CD4-positive, alpha-beta T cell (primary cell): ENCODE measurements at places on chromosomes 2 and 18.

- DNase-seq = no peak
Measured at GRCh38 chr2:105849431-105850179, 104.9 kb downstream of the NCK2 start.

GRCh38 chr2:29307519-29307918 lies 192.3 kb downstream of the CLIP4 start:
- DNase-seq = no peak

DNA sequence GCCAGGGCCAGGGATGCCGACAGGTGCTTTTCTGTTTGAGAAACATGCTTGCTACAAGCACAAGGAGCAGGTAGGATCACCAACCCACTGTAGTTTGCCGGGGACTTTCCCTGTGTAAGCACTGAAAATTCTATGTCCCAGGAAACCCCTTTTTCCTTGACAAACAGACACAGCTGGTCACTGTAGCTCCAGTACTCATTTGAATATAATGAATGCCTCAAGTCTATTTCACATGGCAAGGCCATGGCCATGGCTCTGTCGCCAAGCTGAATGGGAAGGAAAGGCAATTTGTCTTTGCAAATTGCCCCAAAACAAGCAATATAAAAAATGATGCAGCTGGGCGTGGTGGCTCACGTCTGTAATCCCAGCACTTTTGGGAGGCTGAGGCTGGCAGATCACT lies 49.6 kb upstream of the IGFBP2 start:
- DNase-seq = no peak

DNA sequence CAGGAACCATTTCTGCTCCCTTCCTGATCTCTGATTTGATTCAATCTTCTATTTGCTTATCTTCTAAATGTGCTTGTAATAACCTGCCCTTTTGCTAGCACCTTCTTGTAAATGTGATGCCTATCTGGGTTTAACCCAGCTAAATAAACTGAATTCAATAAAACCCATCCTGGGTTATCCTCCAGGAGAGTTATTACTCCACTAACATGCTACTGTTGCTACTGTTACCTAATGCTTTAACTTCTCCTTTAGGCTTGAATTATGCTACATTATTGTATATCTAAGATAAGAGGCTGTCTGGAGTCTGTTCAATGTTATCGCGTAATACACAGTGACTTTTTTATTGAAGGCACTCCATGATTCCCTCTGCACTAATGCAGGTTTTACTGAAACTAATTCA lies 206.5 kb upstream of the CTAGE1 start:
- no peak for DNase-seq

DNA sequence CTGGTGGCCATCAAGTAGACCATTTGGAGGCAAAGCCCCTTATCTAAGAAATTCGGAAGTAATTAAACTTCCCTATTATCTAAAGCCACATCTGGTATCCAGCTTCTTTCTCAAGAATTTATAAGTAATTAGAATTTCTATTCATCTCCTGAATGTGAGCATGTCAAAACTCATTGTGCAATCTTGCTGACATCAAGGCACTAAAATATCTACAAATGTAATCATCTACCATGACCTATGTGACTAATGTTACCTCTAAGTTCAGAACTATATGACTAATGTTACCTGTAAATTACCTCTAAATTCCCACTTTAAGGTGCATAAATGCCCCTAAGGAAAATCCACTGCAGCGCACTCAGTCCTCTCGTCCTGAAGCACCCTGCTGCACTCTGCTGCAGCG lies 773.0 kb downstream of the CPS1 start:
- DNase-seq = no peak

DNA sequence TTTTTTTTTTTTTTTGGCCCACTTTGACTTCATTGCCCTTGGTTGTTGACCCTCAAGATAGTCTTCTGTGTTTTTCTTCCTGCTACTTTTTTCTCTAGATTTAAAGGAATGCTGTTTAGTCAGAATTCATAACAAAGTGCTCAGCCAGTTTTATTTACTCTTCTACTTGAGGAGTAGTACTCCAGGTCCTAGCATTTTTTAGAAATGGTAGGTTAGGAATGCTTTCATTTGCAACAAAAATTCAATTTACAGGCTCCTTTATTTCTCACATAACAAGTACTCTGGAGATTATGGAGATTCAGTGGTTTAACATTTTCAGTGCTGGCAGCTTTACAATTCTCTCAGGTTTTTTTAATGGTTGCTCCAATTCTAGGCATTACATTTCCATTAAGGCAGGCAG lies 58.2 kb downstream of the KIAA1328 start:
- DNase-seq = no peak

- no peak for DNase-seq
Measured at GRCh38 chr2:188610827-188611226, 319.2 kb downstream of the GULP1 start.

- no peak for DNase-seq
Measured at GRCh38 chr2:181614874-181615638, 41.8 kb downstream of the CERKL start.

- DNase-seq = no peak
Measured at GRCh38 chr2:111999809-112000208, 55.3 kb upstream of the TMEM87B start.

- DNase-seq = no peak
Measured at GRCh38 chr2:206203331-206203730, 43.6 kb downstream of the EEF1B2 start.

GRCh38 chr2:192151853-192152252 lies 42.9 kb downstream of the TMEFF2 start:
- no peak for DNase-seq

DNA sequence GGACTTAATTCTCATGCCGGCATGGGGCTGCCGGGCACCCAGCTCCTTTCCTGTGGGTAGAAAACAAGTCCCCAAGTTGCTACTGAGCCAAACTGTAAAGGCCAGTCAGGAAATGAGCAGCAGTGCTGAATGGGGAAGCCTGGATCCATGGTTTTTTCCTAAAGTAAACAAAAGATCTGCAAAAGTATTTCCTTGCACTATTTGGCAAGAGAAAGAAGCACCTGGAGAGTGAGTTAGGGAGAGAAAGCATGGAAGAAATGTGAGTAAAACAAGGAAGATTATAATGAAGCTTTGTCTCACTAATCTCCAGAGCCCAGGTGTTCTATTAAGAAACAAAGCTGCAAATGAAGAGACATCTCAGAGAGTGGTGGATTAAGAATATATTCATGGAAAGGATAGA lies 117.6 kb downstream of the METTL8 start:
- no peak for DNase-seq

GRCh38 chr2:150485871-150486538 lies 1.5 kb downstream of the RND3 start:
- DNase-seq = no peak

DNA sequence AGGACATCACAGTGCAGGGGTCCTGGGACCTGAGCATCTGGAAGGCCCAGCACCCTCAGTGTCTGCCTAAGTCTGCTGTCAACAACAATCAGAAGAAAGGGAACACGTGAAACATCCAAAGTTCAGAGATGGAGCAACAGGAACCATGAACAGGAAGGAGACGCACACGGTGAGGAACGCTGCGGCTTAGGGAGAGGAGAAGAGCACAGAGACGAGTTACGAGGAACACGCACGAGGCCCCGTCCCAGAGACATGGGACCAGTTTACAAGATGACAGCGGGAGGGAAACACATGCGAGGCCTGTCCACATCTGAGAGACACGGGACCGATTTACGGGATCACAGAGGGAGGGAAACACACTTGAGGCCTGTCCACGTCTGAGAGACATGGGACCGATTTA lies 2.9 kb upstream of the KCNG2 start:
- DNase-seq = no peak
